ENCODE measurements at places on chromosomes 6 and 20. TPM values are rescaled to one million over a fixed set of nuclear protein-coding genes. Genes with fewer than 3 reads are reported as not detected.
A peak's percentile ranks its signal among the peaks of the same experiment; 100 is the strongest.

DNA sequence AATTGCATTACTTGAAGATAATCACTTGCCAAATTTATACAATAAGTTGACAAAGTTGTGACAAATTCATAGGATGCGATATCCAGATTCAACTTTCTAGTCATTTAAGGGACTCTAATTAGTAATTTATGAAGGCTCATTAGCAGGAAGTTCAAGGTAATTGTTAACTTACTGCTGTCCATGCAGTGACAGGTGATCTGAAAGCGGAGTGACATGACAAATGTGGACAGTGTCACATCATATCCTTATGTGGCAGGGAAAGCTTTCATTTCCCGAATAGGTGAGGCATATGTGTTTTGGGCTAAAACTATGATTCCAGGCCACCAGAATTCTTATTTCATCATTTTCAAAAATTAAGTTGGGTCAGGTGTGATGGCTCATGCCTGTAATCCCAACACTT is 115.9 kb upstream of the BMP2 start:
- no peak for DNase-seq

GRCh38 chr6:167558246-167559177 is 233.6 kb downstream of the TTLL2 start:
- no peak for DNase-seq

- DNase-seq, result peak; percentile 62
These were observed 360.2 kb downstream of the PREX1 start for GRCh38 chr20:48467622-48468021.

DNA sequence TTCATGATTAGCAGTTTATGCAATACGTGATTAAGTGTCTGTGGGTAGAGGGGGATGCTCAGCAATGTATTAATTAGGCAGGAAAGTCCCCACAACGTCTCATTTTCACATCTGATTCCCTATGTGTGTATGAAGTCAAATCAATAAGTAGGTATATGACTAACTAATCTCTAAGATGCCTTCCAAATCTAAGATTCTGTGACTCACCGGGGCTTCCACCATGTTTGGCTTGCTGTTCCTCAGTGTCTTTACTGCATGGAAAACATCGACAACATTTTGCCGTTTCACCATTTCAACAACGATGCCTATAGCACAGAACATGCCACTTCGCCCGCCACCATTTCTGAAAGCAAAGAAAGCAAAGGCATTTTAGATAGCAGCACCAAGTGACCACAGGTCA is 72.0 kb upstream of the THEMIS start:
- no peak for DNase-seq

GRCh38 chr20:42432496-42433334 is 757.0 kb downstream of the PTPRT start:
- no peak for DNase-seq

KHDC1 gene
- total RNA-seq, result 7.7 TPM
